Skin of body (tissue), 3 donors: ENCODE measurements at places on chromosomes 5 and 9. TPM values are rescaled to one million over a fixed set of nuclear protein-coding genes. Genes with fewer than 3 reads are reported as not detected.

Gene CER1
- 0.30 TPM for total RNA-seq

Gene PDLIM4
- 20.6 TPM for total RNA-seq

Gene FOXD4L6
- total RNA-seq = not detected

Gene TICAM2
- total RNA-seq = 2.2 TPM

GRCh38 chr5:100694100-100694499, 158.9 kb downstream of the FAM174A start:
- no peak for DNase-seq

DNA sequence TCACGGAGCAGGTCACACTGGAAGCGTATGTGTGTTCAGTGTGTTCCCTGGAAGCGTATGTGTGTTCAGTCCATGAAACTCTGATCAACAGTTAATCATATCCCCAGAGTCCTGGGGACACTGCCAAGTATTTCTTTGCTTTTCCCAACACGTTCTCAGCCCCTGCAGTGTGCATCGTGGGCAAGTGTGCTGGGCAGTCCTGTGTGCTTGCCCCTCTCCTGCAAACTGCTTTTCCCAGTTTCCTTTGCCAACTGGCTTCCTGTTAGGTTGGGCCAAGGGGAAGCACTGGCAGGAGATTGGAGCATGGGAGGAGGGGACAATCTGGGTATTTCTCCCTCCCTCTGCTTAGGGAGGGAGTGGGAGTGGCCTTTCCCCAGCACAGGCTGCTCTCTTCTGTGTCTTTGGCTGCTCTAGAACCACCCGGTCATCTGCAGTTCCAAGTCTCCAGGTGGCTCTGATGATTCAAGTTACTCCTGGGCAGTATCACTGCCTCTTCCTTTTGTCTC, 36.8 kb upstream of the NEK6 start:
- no peak for DNase-seq

GRCh38 chr9:134370213-134370492, 43.9 kb downstream of the RXRA start:
- no peak for DNase-seq

Gene KIF24
- total RNA-seq = 2.6 TPM
